ENCODE measurements at places on chromosomes 2 and 18. TPM values are rescaled to one million over a fixed set of nuclear protein-coding genes. Genes with fewer than 3 reads are reported as not detected.

Gene TTC32
- 36.9 TPM for total RNA-seq

GRCh38 chr2:214484239-214484638 lies 73.4 kb downstream of the VWC2L start:
- no peak for DNase-seq
- H3K4me1 ChIP-seq, result no peaks in the 10 kb centered on the region
- no peak overlapping the region for H3K4me3 ChIP-seq
- H3K36me3 ChIP-seq, result no peaks in the 10 kb centered on the region

Gene ZBTB7C
- 0.07 TPM for total RNA-seq

- H3K27ac ChIP-seq, result no peak overlapping the region
- no peaks in the 10 kb centered on the region for H3K27me3 ChIP-seq
- DNase-seq, result no peak
- H3K4me3 ChIP-seq, result no peak overlapping the region
These were observed 261.2 kb downstream of the STK39 start for GRCh38 chr2:167986223-167986622.

GRCh38 chr2:96763511-96764252 lies 3.0 kb downstream of the CNNM4 start:
- DNase-seq, result no peak
- no peaks in the 10 kb centered on the region for H3K36me3 ChIP-seq
- peaks cover 51% of the 10 kb centered on the region for H3K4me1 ChIP-seq
- H3K27ac ChIP-seq, result peak overlapping the region; percentile 54
- no peaks in the 10 kb centered on the region for H3K27me3 ChIP-seq

- DNase-seq, result no peak
- H3K4me1 ChIP-seq, result no peaks in the 10 kb centered on the region
- peaks cover 40% of the 10 kb centered on the region for H3K27me3 ChIP-seq
These were observed 23.7 kb upstream of the PLEKHM3 start for GRCh38 chr2:208049006-208049405.

Gene MDH1B
- not detected for total RNA-seq

Gene EVX2
- not detected for total RNA-seq

DNA sequence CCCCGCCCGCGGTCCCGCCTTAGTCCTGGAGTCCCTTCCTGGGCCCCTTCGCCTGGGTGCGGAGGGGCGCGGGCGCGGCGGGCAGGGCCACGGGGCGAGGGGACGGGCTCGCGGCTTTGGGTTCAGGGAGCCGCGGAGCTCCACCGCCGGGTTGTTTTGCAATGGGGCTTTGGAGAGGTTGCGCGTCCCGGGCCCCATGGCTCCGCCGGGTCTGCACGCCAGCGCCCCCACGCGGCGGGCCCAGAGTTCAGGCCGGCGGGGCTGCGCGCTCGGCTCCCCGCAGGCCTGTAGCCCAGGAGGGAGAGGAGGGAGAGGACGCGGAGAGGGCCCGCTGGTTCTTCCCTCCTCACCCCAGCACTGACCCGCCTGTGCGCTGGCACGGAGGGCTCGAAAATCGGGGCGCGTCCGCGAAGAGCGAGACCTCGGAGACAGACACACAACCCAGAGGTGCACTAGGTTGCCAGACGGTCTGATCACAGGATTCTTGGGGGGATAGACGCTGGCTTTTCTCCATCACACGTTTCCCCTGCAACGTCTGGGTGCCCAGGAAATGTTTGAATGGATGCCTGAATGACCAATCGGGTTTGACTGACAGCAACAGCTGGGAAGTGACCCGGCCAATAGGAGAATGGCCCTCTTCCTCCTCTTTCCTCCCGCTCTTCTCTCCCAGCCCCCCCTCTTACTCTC lies 4.9 kb upstream of the SIX2 start:
- H3K4me1 ChIP-seq, result peaks cover 5% of the 10 kb centered on the region
- no peak for DNase-seq
- peak overlapping the region; percentile 68 for H3K4me3 ChIP-seq
- H3K36me3 ChIP-seq, result peaks cover 2% of the 10 kb centered on the region

GRCh38 chr2:200305797-200306195 lies 697 bp upstream of the SPATS2L start:
- peak overlapping the region; percentile 98 for H3K4me3 ChIP-seq
- H3K36me3 ChIP-seq, result peaks cover 3% of the 10 kb centered on the region
- H3K4me1 ChIP-seq, result peaks cover 10% of the 10 kb centered on the region
- peak overlapping the region; percentile 91 for H3K27ac ChIP-seq

GRCh38 chr18:76306685-76307292 lies 188.3 kb downstream of the ZNF516 start:
- DNase-seq, result no peak

Gene TMEM200C
- total RNA-seq, result not detected

Gene REG1B
- not detected for total RNA-seq

Gene FBXO15
- total RNA-seq, result 0.75 TPM

DNA sequence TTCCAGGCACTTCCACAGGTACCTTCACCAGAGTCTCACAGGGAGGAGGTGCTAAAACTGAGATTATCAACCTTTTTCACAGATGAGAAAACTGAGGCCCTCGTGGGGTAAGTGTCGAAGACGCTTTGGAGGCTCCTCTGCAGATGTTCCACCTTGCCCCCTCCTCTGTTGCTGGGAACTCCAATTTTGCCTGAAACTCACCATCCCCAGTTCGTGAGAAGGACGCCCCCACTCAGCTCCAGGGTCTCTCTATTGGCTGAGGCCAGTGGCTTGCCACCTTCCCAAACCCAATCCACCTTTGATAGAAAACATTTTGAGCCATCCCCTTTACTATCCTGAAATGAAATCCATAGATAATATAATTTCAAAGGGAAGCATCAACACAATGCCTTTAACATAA lies 109.1 kb downstream of the CYP26B1 start:
- H3K27ac ChIP-seq, result no peak overlapping the region
- DNase-seq, result no peak
- H3K4me3 ChIP-seq, result no peak overlapping the region
- no peaks in the 10 kb centered on the region for H3K36me3 ChIP-seq

DNA sequence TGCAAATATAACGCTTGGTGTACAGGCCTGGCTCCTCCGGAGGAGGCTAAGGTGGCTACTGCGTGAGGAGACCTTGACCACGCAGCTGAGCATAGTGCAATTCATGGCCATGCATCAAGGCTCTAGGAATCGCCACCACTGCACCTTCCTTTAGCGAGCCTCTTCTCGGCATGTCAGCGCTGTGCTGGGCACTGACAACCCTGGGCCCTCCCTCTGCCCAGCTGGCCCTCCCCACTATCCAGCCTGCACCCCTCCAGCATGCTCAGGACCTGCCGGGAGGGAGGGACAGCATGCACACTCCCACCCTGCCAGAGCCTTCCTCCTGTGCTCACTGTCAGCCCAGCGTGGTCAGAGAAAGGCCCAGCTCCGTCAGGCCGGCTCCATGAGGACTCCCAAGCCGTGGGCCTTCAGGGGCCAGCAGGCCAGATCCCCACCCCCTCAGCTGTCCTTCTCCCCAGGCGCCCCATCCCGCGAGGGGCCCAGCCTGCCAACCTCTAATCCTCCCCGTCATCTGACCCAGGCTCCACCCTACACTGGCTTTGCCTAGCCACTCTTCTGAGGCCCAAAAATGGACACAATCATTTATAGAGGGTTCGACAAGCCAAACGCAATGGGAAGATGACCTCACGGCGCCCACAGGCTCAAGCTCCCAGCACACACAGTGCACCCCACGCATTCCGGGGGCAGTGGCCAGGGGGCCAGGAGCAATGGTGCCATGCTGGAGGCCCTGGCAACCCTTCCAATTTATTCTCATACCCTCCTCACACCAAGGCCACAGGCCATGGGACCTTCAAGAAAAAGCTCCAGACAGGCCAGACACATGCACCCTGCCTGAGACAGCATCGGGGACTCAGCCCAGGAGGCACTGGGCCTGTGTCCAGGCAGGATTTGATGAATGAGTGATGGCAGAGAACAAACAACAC lies 3.5 kb downstream of the BIN1 start:
- no peak for DNase-seq
- no peak overlapping the region for H3K27ac ChIP-seq
- H3K4me1 ChIP-seq, result peaks cover 10% of the 10 kb centered on the region
- peaks cover 15% of the 10 kb centered on the region for H3K27me3 ChIP-seq

Gene ANKMY1
- 34.6 TPM for total RNA-seq

Gene SERPINB13
- not detected for total RNA-seq

Measured in T-helper 17 cell (primary cell).